ENCODE measurements at places on chromosomes 1 and 21. TPM values are rescaled to one million over a fixed set of nuclear protein-coding genes. Genes with fewer than 3 reads are reported as not detected.

DNA sequence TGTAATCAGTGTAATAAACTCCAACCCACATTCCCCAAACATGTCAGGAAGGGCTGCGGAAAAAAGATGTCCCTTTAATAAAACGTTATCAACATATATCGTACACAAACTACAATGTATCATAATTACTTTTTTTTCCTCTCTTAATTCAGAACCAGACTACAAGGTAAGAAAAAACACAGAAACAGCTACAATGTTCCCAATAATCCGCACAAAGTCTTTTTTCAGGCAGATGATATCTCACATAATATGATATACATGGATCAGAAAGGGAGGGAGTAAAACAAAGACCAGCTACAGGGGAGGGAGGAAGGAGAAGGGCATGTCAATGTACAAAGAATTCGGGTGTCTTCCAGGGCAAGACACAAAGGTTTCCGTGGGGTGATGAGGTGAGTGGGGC, 25.4 kb downstream of the MRPL37 start:
- no peak for DNase-seq

GRCh38 chr1:17440074-17440826, 773 bp upstream of the RCC2 start:
- DNase-seq: no peak

- DNase-seq: no peak
Measured at GRCh38 chr1:28644494-28644893, 1.6 kb upstream of the TAF12 start.

Gene SLC35A3
- total RNA-seq: 12.6 TPM

Gene CDC20
- total RNA-seq: 196 TPM

DNA sequence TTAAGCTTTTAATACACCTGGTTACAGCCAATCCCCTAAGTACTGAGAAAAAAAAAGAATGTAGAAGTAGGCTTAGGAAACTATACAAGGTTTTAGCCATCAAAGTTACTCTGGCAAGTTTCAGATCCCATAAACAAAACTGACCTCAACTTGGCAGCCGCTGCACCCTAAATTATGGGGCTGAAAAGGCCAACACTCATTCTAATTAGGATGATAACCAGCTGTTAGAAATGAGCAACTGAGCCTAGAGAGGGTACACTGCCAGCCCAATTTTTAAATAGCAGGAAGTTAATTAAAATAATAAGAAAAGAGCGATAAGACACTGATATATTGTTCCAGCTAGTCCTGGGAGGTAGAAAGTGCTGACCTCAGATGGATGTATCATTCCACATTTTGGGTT, 105.7 kb upstream of the VAV3 start:
- no peak for DNase-seq

DNA sequence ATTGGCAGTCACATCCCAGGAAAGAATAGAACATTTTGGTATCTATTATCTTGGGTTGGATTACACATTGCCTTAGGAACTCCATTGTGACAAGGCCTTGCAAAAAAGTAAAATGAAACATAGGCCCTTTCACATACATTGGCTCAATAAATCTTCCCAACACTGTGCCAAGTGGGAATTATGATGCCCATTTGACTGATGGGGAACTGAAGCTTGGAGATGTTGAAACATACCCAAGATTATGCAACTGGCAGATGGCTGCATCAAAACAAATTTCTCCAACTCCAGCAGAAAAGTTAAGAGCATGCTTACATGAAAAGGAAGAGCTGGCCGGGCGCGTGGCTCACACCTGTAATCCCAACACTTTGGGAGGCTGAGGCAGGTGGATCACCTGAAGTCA, 26.9 kb downstream of the PLEKHO1 start:
- no peak for DNase-seq

- DNase-seq: no peak
Measured at GRCh38 chr21:43025636-43026180, 49.9 kb downstream of the CBS start.

Gene MAP1LC3C
- total RNA-seq: 1.1 TPM

DNA sequence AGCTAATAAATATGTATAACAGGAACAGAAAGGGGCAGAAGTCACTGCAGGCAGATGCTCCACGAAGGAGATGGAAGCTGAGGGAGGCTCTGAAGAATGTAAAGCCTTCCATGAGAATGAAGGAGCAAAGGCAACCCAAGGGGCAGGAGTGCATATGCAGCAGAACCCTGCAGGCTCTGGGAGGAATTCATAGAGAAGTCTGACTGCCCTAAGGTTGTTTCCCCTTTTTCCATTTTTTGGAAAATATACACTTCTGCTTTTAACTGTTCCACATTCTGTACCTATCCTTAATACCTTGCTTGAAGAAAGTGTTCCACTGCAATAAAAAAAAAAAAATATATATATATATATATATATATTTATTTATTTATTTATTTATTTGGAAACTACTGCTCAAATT, 69.6 kb downstream of the CD34 start:
- DNase-seq: no peak

Gene RHD
- 0.07 TPM for total RNA-seq

- DNase-seq: peak; percentile 37
Measured at GRCh38 chr1:156859523-156860112, 701 bp upstream of the INSRR start.

Gene KIF21B
- 28.9 TPM for total RNA-seq

Gene CFHR5
- total RNA-seq: not detected

GRCh38 chr1:224864006-224864405, 65.5 kb upstream of the DNAH14 start:
- no peak for DNase-seq

Gene PCBP3
- 5.6 TPM for total RNA-seq

Gene SLAMF9
- total RNA-seq: not detected

GRCh38 chr1:191457889-191458288, 700.4 kb upstream of the RGS18 start:
- DNase-seq: no peak

- DNase-seq: no peak
Measured at GRCh38 chr1:905071-905749, 18.5 kb upstream of the SAMD11 start.
